ENCODE measurements at places on chromosomes 7 and 10.

DNA sequence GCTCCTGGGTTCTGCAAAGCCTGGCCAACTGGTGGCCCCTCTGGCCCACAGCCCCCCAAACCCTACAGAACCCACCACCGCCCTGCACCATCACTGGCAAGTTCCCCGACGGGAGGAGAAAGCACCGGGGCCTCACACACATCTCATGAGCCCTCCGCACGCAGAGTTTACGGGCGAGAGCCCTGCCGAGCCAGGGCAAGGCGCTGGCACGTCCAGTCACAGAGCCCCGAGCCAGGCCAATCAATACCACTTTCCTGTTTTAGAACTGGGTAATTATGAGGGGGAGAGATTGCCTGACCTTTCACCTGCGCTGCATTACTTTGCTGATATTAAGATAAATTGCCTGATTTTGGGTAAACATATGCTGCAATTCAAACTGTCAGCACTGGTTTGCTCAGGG is 113.3 kb downstream of the EBF3 start:
- DNase-seq: no peak

- no peak for DNase-seq
These were observed 115.3 kb upstream of the BMPER start for GRCh38 chr7:33789871-33790630.

DNA sequence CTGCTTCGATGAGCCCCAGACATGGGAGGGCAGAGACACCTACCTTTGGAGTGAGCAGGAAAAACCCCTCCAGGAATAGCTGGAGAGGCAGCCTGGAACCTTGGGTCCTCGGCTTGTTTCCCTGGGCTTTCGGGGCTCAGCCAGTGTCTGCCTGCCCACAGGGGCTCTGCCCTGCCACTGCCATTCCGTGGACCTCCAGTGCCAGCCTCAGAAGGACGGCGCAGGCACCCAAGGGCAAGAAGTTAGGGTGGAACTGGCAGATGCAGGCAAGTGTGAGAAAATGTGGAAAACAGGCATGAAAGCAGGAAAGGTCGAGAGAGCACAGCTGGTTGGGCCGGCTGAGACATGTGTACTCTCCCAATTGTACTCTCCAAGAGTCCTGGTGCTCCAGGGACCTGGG is 281.5 kb downstream of the GRID1 start:
- DNase-seq: no peak

- DNase-seq: no peak
These were observed 201.9 kb upstream of the FRMD4A start for GRCh38 chr10:14532473-14533251.

DNA sequence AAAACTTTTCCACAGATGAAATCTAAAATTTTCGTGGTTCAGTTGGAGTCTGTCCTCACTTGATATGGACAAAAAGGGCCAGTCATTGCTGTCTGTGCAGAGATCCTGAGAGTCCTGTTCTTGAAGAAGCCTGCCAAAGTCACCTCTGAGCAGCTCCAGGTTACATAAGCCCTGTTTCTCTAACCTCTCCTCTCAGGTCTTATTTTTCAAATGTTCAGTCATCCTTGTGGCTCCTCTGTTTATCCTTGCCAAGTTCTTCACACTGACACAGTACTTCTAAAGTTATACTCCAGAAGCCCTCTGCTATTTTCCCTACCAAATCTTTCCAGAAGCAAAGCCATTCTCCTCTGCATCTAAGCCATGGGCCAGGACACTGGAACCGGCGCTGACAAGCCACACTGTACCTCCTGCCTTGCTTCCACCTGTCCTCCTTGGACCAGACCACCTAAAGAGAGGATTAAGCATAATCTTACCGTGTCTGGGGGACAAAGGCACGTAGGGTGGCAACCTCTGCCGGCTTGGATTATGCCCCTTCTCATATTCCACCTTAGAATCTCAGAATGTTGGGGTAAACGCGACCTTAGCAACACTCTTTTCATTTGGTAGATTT is 161.6 kb downstream of the JAZF1 start:
- no peak for DNase-seq

DNA sequence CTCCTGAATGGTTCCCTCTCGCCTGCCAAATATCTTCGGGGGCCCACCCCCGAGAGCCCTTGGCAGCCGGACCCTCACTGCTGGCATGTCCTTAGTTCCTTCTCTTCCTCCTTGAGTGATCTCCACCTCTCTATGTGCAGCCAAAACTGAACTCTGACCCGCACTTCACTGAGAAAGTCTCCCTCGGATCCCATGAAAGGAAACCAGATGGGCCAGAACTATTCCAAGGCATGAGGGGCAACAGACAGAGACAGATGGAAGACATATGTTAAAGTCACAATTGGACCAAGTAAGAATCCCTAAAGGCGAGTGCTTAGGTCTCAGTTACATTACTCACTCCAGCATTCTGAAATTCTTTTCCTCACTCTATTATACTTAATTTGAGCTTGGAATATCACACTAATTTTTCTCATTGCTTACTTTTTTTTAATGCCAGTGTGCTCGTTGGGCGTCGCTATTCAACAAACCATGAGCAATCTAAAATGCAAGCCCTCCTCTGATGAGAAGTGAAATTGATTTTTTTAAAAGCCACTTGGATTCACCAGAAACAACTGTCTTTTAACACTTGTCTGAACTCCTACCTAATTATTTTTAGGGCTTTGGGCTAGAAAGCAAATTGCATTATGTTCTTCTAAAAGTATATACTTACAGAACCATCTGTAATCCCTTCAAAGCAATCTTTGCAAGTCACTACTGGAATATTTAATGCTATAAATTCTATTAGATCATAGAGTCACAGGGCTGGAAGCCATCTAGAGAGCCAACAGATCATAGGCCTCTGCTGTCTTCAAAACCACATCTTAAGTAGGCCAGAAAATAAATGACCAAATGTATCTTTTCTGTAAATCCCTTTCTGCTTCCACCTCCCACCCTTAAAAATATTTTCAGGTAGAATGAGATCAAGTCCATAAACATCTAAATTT is 43.3 kb upstream of the EZH2 start:
- no peak for DNase-seq

DNA sequence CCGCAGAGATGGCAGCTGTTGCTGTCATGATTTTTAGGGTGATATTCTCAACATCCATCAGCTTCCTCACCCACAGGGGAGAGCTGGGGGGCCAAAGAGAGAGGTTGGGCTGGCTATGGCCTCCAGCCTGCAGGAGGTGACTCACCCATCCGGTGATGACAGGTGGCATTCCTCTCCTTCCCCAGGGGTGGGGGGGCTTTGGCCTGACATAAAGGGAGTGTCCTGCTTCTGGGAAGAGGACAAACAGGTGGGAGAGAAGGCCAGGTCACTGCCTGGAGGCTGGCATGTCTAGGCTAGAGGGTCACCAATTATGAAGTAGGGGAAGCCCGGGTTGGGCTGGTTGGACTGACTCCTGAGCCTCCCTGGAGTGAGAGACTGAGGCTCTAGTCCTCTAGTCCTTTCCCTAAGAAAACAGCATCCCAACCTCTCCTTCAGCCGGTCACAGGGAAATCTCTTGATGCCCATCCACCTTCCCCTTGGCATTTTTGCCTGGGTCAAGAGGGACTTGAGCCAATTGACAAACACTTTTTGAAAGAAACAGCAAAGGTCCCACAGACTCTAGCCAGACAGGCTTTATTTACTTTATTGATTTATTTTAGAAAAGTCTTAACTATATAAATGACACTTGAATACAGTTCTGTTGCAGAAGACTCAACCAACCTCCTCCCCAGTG is 79.8 kb upstream of the ZNF716 start:
- no peak for DNase-seq

- DNase-seq: no peak
These were observed 6.0 kb downstream of the CREB5 start for GRCh38 chr7:28418311-28418710.

DNA sequence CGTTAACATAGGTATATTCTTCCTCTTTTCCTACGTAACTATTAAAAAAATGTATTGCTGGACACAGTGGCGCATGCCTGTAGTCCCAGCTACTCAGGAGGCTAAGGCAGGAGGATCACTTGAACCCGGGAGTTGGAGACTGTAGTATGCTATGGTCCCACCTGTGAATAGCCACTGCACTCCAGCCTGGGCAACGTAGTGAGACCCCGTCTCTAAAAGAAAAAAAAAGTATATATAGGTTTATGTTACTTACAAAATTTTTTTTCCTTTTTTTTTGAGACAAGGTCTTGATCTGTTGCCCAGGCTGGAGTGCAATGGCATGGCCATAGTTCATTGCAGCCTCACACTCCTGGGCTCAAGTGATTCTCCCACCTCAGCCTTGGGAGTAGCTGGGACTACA is 5.6 kb downstream of the NUB1 start:
- DNase-seq: no peak

Measured in OCI-M1 (cell line).